ENCODE measurements at places on chromosomes 6 and 20.

- DNase-seq: no peak
Observed at GRCh38 chr20:11120431-11120830, 446.6 kb upstream of the JAG1 start.

DNA sequence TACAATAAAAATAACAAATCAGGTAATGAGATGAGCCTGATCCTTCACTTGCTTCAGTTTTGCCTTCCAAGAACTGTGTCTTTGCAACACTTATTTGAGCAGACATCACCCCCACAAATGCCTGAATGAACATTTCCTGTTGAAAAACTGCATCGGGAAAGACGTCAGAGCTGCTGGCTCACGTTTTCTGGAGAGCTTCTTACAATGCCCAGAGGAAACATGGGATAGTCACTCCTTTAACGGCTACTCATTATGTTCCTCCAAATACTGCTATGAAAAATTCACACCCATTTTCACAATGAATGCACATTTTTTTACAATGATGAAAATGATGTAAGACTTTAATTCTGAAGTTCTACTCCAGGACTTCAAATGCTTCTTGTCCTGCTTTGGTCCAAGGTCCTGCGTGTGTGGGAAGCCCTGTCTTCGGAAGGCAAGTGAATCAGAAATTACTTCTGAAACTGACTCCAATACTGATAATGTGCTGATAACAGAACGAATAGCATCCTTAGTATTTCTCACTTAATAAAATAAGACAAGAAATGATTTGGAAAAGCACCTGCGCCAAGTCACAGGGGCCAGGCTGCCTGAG lies 238.0 kb downstream of the ANKRD60 start:
- DNase-seq: no peak

GRCh38 chr20:36207602-36208001 lies 28.7 kb upstream of the AAR2 start:
- no peak for DNase-seq

DNA sequence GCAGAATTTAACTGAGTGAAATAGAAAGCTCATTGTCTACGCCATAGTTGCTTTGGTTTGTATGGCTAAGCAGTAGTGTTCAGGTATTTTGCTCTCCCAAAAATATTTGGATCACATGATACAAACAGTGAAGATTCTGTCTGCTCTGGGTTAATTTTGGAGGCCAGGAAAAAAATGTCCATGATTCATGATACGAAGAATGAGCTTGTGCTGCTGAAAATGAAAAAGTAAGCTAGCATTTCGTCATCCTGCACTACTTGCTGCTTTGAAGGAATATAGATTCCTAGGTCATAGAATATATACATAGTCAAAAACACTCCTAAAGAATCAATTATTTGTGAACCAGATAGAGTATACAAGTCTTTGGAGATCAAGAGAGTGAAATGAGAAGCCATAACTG lies 8.3 kb downstream of the WRNIP1 start:
- DNase-seq: no peak

DNA sequence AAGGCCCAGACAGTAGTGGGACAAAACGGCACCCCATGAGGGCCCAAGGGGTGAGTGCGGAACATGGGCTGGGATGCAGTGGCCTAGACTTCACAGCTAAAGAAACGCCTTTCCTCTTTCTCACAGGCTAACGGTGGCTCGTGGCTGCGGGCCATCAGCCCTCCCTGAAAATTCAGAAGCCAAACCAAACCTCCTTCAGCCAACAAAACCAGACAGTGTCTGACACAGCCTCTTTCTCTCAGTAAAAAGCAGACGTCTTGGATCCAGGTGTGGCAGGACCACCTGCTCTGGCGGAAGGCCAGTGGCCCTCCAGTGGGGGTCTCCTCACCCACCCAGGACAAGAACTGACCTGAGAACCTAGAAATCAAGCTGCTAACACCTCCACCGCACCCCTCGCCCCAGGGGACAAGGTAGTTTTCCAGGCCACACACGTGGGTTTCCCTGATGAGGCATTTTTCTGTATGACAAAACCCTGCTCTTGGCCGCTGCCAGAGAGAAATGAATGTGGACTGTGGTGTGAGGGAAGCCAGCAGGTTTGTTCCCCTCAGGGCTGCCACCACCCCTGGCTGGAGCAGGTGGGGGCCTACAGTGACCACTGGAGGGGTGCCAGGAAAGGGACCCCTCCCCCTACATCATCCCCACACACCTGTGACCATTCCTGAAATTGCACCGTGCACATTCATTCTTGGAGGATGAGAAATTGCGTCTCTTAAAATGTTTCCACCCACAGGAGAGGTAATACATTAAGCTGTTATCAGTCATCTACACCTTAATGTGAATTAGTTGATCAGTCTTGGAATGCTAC lies 76.8 kb upstream of the PIM1 start:
- DNase-seq: no peak

- no peak for DNase-seq
Observed at GRCh38 chr20:39897781-39898466, 791.1 kb downstream of the MAFB start.

DNA sequence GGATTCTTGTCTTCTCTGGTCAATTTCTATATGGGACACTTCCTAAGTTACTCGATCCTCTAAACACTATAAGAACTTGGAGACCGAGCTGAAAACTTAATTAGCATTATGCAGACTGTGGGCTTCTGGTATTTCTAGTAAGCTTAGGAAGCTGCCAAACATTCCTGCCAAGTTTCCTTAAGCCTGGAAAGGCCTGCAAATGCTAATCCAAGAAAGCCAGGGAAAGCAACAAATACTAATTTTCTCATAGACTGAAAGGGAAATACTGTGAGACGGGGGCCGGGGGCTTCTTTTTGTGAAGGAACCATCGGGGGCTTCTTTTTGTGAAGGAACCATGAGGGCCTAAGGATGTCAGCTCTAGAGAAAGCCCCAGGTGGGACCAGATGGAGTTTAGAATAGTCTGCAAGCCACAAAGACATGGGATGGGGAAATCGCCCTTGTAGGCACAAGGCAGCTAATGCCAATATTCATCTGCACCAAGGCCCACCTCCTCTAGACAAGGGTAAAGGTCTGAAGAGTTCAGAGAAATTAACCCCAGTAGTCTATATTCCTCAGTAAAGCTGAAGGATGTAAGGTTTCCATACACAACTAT lies 332.4 kb upstream of the PRDM1 start:
- DNase-seq: no peak

- no peak for DNase-seq
Observed at GRCh38 chr6:112113918-112114317, 26.5 kb downstream of the FAM229B start.

DNA sequence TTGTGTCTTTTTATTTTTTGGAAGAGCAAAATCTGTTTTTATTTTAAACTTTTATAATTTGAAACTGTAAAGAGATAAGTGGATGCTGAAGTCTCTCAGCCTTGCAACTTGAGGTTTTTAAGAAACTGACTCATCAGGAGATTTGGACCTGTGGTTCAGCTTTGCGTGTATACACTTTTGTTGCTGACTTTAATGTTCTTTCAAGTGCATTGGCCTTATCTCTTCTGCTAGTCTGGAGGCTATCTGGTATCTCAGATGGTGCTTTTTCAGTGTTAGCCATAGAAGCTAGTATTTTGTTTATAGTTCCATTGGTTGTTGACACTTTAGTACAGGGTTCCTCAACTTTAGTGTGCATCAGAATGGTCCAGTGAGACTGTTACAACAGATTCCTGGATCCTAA lies 504.0 kb upstream of the SPTLC3 start:
- DNase-seq: no peak

DNA sequence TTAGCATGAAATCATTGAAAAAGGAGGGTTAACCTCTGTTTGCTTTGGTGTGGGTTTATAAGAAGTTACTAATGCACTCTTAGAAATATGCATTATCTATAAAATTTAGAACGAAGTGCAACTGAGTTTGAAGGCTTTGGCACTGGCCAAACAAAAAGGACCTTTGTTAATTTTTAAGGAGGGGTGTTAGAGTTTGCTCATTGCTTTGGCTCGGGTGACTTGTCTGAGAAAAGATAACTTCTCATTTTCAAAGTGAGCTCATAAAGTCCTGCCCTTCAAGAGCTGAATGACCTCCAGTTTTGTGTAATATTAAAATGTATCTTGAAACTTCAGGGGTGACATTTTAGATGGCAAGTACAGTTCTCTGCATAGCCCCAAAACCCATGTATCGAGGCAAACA lies 25.9 kb downstream of the NEDD9 start:
- DNase-seq: no peak

- no peak for DNase-seq
Observed at GRCh38 chr6:90835596-90836212, 248.8 kb upstream of the MAP3K7 start.

- no peak for DNase-seq
Observed at GRCh38 chr6:126788861-126789365, 329.6 kb upstream of the RSPO3 start.

DNA sequence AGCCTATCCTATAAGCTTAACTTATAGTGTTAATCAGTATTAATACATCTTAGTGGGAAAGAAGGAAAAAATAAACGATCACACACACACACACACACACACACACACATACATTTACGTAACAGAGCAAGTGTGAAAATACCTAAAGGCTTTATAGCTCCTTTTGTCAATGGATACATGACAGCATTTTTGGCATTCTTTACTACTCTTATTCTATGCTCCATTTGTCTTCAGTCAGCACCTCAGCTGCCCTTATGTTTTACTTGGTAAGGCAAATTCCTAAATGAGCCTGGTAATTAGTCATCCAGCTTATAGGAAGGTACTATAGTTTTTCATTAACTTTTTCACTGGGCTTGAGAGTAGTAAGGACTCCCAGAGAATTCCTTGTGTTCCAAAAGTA lies 25.1 kb upstream of the SLC17A3 start:
- no peak for DNase-seq

DNA sequence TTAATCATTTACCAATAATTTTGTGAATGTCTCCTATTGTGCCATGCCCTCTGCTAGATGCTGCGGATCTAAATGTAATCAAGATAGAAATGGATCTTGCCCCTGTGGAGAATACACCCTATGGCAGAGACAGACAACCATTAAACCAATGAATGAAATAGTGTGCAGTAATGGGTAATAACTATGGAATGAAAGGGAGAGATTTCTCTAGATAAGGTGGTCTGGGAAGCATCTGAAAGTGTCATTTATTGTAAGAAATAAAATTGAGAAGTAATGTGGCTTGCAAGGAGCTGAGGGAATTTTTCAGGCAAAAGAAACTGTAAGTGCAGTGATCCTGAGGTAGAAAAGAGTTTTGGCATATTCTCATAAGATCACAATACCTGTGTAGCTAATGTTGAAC lies 430.0 kb downstream of the LMBRD1 start:
- DNase-seq: no peak

GRCh38 chr20:50379049-50379990 lies 130.9 kb upstream of the PTPN1 start:
- DNase-seq: no peak

GRCh38 chr20:6764619-6765018 lies 2.9 kb upstream of the BMP2 start:
- no peak for DNase-seq

- DNase-seq: no peak
Observed at GRCh38 chr6:133788556-133788955, 100.4 kb upstream of the TCF21 start.

GRCh38 chr6:26183237-26183580 lies 96.0 kb downstream of the HFE start:
- DNase-seq: no peak

DNA sequence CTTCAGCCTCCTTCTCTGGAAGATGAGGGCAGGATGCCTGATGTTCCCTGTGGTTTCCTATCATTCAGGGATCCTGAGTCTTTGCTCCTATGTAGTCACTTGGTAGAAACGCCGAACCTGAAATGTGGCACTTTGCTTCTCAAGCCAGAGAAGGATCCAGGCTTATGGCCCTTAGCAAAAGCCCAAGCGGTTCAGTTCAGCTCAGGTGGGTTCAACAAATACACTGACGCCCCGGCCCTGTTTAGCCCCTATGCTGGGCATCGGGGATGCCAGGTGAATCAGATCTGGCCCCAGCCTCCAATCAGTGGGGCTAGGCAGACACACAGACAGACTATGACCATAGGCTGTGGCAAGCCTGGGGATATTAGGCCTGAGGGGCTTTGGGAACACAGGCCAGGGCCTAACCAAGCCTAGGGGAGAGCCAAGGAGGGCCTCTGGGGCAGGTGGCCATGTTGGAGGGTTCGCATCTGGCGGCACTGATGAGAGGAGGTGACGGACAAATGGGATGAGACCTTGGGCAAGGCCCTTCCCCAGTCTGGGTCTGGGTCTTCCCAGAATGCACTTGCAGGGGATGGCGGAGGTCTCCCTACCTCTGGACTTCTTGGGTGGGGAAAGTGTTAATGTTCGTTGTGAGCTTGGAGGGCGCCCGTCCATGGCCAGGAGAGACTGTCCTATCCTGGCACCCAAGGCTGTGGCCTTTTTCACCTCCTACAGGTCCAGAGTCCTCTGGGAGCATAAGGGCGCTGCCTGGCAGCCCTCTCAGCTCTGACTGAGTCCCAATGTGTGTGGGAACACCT lies 17.6 kb upstream of the SRC start:
- DNase-seq: no peak

DNA sequence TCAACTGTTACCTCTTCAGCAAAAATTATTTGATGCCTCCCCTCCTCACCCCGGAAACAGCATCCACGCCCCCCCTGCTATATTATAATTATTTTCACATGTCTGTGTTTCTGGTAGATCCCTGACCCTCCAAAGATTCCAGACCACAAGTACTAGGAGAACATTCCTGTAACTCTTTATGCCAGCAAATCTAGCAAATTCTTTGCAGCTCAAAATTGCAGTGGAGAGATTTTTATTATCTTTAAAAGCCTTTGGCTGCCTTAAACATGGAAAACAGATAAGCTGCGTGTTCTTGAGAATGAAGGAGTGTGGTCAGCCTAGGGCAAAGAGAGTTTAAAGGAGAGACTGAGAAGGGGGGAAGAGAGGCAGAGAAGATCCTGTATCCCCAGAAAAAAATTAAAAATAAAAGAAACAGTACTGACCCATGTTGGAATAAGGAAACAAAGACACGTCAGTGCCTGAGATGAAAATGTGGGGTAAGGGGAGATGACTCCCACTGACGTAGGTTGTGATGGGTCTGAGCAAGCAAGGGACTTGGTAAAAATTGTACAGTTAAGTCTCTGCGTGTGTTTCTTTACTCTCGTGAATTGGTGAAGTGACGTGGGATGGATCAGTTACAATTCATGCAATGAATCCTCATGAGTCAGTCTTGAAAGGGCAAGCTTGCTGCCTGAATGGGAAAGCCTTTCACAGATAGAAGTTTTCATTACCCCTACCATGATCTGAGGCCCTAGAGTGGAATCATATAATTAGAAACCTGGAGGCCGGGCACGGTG lies 8.3 kb downstream of the ID4 start:
- DNase-seq: no peak

DNA sequence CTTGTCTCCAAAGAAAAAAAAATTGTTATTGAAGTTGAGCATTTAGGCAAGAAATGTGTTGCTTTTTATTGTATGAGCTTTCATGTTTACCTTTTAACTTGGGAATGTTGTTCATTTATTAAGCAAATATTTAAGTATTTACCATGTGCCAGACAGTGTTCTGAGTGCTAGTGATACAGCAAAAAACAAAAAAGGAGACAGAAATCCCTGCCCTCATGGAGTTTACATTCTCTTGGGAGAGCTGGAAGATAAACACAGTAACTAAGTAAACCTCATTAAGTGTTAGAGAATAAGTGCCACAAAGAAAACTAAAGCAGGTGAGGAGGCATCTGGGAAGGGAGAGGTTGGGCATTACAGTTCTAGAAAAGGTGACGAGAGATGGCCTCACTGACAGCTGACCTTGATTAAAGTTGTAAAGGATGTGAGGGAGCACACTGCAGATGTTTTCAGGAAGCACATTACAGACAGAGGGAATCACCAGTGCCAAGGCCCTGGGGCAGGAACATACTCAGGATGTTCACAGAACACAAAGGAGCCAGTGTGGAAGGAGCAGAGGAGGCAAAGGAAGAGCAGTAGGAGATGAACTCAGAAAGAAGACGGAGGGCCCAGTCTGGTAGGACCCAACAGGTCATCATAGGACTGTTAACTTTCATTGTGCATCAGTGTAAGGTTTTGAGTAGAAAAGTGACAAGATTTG lies 33.5 kb downstream of the XRN2 start:
- no peak for DNase-seq
